ENCODE measurements at places on chromosomes 12 and 14.

- DNase-seq, result no peak
Observed at GRCh38 chr14:64260418-64260817, 33.8 kb downstream of the ESR2 start.

DNA sequence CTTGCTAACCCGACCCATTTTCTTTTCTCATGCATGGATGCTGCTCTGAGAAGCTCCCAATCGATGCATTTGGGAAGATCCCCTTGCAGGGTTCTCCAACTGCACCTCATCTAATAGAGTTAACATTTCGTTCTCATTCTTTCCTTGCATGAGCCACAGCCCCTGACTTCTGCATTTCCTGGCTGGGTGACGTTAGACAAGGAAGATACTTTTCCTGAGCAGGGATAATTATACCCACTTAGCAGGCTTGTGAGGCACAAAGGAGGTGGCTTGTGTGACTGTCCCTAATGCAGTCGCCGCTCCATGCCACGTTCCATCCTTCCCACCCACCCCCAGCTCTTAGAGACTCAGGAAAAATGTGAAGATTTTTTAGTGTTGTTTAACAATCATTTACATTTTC lies 195.1 kb downstream of the CHST11 start:
- no peak for DNase-seq

GRCh38 chr12:123119808-123120207 lies 31.1 kb downstream of the PITPNM2 start:
- no peak for DNase-seq

DNA sequence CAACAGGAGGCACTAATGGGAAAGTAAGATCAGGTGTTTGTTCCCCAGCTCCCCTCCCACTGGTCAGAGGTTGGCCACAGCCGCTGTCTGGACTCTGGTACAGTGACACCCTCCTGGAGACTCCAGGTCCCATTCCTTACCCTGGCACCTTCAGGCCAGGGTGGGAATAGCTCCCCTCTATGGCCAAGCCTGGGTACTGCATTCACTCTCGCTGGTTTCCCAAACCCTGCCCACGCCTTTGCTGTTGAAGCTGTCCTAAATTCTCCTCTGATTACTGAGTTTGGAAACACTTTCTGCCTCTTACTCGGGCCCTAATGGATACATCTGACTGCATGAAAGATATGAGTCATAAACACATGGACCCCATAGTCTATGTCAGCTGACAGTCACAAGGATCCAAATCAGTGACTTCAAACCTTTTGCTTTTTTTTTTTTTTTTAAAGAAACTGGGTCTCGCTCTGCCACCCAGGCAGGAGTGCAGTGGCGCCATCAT lies 17.9 kb downstream of the HRK start:
- peak; percentile 54 for DNase-seq

GRCh38 chr14:68634874-68635595 lies 157.8 kb downstream of the ZFP36L1 start:
- DNase-seq, result no peak

DNA sequence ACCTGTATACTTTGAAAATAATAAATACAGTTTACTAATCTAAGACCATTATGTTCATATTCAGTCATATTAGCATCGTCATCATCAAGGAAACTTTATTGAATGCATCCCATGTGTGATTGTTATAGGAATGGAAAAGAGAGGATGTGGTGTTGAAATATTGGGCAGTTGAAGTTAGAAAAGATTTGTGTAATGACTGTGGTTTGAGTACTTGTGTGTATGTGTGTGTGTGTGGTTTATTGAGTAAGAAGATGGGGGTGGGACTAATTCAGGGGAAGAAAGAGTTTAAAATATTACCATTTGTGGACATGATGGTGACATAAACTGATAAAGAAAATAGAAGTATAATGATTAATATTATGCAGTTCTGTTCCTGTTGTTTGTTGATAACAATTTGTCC lies 238.7 kb upstream of the SEL1L start:
- no peak for DNase-seq

- no peak for DNase-seq
Observed at GRCh38 chr12:92950011-92950410, 20.9 kb upstream of the EEA1 start.

- no peak for DNase-seq
Observed at GRCh38 chr12:100145643-100146042, 3.0 kb upstream of the BLTP3B start.

DNA sequence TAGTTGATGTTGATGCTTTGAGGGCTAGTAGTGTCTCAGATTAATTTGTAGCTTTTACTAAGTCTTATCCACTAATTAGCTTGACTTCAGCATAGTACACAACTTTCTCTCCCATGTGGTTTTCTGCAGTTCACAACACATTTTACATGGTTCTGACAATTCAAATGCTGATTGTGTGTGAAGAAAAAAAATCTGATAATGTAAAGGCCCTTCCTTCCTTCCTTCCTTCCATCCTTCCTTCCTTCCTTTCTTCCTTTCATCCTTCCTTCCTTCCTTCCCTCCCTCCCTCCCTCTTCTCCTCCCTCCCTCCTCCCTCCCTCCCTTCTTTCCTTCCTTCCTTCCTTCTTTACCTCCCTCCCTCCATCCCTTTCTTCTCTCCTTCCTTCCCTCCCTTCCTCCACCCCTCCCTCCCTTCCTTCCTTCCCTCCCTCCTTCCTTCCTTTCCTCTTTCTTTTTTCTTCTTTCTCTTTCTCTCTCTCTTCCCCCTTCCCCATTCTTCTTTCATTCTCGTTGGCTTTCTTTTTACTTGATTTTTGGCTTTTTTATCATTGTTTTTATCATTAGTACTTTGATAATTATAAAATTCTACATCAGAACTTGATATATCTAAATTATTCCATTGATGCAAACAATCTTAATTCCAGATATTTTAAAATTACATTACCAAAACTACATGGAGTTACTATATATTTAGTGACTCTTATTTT lies 1415.6 kb downstream of the LRFN5 start:
- no peak for DNase-seq

DNA sequence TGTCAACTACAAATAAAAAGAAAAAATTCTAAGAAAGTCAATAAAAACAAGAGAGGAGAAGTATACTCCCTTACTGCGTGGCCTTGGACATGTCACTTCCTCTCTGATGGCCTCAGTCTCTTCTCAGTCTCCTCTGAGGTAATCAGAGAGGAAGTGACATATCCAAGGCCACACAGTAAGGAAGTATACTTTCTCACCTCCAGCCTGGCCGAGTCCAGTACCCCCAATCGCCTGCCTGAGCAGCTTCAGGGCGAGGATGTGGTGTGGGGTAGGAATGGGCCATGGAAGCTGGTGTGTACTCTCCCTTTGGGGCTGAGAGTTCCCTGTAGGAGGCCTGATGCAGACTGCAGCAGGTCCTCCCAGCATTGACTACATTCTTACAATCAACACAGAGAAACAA lies 15.8 kb downstream of the VDR start:
- DNase-seq, result no peak

DNA sequence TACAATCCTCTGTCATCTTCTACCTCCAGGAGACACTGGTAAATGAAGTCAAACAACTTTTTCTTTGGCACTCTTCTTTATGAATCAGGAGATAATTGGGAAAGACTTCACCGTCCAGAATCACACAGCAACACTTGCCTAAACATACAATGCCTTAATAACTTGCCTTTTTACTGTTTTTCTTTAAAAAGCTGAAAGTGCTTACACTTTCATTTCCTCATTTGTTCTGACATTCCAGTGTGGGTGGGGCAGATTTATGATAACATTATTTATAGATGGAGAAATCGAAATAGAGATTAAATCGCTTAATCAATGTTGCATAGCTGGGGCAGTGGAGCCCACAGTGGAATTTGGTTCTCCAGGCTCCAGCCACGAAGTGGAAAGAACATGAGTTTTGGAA lies 2.8 kb upstream of the FRS2 start:
- DNase-seq, result no peak

DNA sequence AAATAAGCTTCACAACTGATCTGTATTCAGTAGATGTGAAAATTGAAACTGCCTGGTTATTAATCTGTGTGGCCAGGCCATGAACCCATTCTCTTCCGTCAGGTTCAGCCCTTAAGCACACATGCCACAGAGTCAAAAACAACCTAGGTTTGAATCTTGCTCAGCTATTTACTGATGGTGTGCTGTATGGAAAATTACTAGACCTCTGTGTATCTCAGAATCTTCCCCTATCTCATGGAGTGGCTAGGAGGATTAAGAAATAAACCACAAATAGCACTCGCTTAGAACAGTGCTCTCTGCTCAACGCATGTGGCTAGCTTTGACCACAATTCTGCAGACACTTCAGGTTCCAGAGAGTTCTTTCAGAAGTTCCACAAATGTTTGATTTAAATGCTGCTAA lies 240.7 kb upstream of the PLEKHG7 start:
- DNase-seq, result no peak

- DNase-seq, result no peak
Observed at GRCh38 chr14:75941030-75941429, 40.8 kb downstream of the TGFB3 start.

- no peak for DNase-seq
Observed at GRCh38 chr12:3323002-3323685, 167.9 kb upstream of the PRMT8 start.

- no peak for DNase-seq
Observed at GRCh38 chr14:22300646-22301045, 288.4 kb downstream of the DAD1 start.

- DNase-seq, result no peak
Observed at GRCh38 chr12:45547132-45547531, 182.4 kb upstream of the ARID2 start.

GRCh38 chr14:44463356-44464004 lies 43.6 kb downstream of the FSCB start:
- no peak for DNase-seq

- peak; percentile 13 for DNase-seq
Observed at GRCh38 chr14:44898551-44898950, 63.2 kb downstream of the KLHL28 start.

GRCh38 chr14:36524220-36524837 lies 4.3 kb upstream of the NKX2-1 start:
- DNase-seq, result no peak

GRCh38 chr14:96795109-96795828 lies 1.9 kb upstream of the VRK1 start:
- DNase-seq, result no peak

- DNase-seq, result no peak
Observed at GRCh38 chr14:89903340-89903952, 51.1 kb downstream of the EFCAB11 start.

DNA sequence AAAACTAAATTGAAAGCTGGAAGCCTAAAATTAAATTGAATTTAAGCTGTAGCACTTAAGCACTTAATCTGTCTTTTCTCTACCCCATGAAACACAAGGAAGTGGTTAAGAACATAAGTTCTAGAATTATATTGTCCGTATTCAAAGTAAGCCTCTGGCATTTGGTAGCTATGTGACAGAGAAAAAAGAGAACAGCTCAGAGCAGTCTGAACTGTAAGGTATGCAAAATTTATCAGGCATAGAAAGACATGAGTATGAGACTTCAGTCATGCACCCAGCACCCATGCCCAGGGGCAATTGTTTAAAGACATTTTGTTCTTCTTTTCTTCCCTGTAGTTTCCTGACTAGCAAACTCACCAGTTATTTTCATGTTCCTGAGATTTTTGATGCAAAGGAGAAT lies 116.7 kb downstream of the KCNMB4 start:
- DNase-seq, result no peak

GRCh38 chr14:58587271-58587670 lies 50.5 kb upstream of the DACT1 start:
- DNase-seq, result no peak

DNA sequence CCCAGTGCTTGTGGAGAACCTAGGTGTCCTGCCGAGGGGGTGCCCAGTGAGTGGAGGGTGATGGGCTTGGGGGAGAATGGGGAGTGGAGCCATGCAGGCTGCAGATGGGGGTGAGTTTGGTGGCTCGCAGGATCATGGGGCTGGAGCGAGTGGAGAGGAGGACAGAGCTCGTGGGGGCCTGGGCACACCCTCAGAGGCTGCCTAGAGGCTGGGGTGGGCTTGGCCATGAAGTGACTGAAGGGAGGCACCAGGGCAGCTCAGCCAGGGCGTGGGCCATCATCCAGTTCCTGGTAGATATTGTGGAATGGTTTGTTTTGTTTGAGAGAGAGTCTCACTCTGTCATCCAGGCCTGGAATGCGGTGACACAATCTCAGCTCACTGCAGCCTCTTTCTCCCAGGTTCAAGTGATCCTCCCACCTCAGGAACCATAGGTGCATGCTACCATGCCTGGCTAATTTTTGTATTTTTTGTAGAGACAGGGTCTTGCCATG lies 43.4 kb upstream of the AMN start:
- no peak for DNase-seq

GRCh38 chr12:131126662-131127173 lies 173.0 kb downstream of the ADGRD1 start:
- DNase-seq, result no peak

GRCh38 chr12:108498136-108498535 lies 16.9 kb upstream of the FICD start:
- DNase-seq, result peak; percentile 23

DNA sequence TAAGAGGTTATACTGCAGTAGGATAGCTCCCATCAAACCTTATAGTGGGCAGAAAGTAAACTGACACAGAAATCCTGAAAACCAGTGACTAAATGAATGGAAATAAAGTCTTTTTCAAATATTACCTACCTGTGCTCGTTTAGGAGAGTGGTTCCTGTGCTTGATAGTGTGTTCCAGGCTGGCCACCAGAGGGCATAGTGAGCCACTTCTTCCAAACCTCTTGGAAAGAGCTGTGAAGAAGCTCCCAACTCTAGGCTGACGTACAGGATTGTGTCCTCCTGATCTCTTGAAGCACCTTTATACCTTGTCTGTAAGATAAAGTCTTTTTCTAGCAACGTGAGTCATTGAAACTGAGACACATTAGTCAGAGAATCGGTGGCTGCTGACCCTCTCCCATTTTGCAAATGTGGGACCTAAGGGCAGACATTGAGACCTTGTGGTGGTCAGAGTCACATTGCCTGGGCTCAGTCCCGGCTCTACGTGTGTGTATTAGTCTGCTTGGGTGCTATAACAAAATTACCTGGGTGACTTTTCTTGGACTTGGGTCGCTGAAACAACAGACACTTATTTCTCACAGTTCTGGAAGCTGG lies 17.6 kb downstream of the TDP1 start:
- peak; percentile 72 for DNase-seq

DNA sequence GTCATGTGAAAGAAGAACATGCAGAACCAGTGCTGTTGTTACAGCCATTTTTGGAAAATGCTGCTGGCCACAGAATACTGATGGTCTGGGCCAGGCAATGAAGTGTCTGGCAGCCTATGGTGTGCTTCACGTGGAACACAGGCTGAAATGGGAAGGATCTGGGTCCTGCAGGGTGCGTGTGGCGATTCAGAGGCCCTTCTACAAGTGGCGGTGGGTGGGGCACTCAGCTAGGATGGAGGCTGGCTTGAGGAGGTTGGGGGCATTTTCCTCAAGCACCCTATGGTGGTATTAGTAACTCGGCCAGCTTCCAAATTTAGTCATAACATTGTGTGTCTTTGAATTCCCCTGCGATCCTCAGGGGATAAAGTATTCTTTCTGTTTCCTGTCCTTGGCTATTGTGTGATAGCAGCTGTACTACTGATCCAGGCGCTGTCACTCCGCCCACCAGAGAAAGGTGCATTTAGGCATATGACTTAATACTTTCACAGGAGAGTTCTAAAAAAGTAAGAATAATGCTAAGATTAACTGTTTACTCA lies 9.2 kb upstream of the RAD52 start:
- DNase-seq, result peak; percentile 4

GRCh38 chr12:124737040-124737419 lies 126.6 kb downstream of the SCARB1 start:
- peak; percentile 45 for DNase-seq
